ENCODE measurements at places on chromosomes 16 and 17.

DNA sequence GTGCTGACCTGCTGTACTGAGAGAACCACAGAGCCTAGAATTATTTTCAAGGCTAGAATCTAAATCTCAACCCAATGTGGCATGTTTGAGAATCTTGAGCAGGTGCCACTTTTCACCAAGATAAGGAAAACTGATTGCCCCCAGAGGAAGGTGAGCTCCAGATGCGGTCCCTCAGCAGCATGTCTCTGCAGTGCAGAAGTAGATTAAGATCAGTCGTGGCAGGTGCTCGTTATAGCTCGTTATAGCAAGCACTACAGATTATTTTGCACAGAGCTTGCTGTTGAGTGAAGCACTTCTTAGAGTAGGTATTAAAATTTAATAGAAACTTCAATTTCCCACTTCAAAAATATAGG, 176.0 kb downstream of the AATF start:
- no peak for DNase-seq

GRCh38 chr17:28484296-28484695, 10.9 kb downstream of the SLC13A2 start:
- no peak for DNase-seq

DNA sequence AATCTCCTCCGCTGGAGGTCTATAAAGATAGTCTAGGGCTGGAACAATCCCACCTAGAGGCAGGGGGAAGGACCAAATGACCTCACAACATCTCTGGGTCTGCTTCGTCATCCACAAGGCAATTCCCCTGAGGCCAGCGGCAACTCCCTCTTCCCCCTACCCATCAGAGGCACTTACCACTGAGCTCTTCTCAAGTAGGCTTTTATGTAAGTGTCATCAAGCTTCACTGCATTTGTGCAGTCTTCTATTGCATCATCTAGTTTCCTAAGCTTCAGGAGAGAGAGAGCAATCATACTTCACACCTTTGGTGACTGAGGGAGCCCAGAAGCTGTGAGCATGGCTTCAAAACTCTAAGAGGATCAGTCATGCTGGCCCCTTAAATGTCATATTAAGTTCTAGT, 21.0 kb downstream of the CNP start:
- DNase-seq, result no peak

- no peak for DNase-seq
These were observed 6.7 kb upstream of the PHF12 start for GRCh38 chr17:28957992-28958355.

DNA sequence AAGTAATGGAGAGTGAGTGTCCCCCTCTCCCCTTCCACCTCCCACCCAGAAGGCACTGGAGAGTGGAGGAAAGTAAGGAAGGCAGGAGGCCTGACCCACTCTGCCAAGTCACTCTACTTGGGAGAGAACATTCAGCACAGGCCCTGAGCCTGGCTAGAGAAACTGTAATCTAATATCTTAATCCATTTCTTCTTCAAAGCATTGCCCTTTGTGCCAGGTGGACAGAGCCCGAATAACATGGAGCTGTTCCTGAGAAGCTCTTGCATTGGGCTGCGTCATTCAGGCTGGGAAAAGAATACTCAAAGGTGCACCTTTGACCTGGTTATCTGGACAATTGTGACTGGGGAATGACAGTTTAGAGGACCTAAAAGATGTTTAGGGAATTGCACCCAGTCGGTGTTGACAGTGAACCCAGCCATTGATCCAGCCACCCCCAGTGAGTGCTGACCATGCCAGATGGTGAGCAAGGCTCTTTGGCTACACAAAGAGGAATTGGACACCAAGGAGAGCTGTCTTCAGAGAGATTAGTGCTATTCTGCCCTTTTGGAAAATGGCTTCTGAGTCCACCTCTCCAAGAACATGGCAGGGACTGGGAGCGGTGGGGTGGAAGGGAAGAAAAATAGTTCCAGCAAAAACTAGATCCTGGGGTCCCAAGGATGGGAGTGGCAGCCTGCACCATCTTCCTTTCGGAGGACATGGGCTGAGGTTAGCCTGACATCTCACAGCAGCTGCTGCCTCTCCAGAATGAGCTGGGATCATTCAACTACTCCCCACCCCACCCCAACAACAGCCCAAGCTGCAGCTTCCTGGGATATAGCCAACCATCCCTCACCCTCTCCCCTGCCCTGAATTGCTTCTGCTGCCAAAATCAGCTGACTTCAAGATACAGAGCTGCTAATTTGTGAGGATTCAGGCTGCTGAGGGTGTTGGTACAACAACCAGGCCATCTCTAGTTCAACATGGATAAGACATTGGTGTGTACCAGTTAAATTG, 11.6 kb upstream of the NOG start:
- DNase-seq, result no peak

DNA sequence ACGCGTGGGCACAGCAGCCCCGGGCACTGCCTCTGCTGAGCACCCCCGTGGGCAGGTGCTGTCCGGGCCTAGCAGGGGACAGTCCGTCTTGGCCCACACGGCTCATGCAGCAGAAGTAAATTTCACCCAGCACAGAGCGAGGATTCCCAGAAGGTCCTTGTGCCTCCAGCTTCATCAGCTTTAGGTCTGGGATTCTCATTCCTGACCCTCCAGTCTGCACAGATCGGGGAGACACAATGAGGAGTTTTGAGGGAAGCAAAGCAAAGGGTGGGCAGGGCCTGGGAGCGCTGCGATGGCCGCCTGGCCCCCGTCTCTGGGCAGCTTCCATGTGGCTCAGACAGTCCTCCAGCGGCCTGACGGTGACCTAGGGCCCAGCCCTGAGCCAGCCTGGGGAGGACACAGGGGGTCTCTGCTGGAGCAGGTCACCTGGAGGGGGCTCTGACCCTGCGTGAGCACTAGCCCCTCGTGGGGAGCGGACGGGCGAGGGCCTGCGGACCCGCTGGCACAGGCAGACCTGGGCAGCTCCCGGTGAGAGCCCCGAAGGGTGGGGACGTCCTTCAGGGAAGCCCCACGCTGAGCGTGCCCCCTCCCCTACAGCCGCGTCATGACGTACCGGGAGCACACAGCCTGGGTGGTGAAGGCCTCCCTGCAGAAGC, 30.7 kb upstream of the CHMP6 start:
- DNase-seq, result no peak

GRCh38 chr17:82648742-82649331, 593 bp upstream of the WDR45B start:
- DNase-seq, result no peak

- DNase-seq, result no peak
These were observed 18.0 kb downstream of the CBFA2T3 start for GRCh38 chr16:88959022-88959421.

DNA sequence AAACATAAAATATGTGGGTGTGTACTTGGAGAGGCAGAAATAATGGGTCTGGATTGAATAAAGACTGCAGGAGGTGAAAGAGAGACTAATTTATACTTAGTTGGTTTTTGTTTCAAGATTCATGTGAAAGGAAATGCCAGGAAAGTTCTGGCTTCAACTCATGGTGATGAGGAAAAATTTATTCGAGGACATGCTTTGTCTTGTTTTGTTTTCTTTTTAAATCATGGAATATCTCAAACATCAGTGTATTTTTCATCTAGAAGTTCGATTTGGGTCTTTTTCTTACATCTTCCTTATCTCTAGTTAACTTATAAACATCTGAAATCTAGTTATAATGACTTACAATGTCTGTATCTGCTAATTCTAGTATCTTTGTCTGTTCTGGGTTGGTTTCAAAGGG, 115.1 kb downstream of the CDK5R1 start:
- no peak for DNase-seq

DNA sequence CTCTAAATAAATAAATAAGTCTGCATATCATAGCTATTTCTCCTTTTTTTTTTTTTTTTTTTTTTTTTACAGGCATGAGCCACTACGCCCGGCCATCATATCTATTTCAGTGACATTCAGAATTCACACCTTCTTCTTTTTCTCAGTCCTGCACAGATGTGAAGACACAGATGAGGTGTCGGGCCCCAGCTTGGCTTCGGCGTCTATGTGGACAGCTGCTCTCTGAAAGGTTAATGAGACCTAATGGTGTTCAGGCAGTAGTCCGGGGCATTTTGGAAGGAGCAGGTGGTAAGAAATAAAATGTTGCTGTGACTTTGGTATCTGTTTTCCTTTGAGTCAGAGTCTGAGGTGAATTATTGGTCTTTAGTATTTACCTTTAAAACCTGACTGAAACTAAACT, 23.6 kb downstream of the TANGO6 start:
- no peak for DNase-seq

GRCh38 chr16:24174957-24175356, 81.2 kb upstream of the CACNG3 start:
- no peak for DNase-seq

GRCh38 chr17:67137860-67138259, 93.5 kb downstream of the CACNG1 start:
- DNase-seq, result no peak

GRCh38 chr16:77946823-77947222, 75.5 kb upstream of the CLEC3A start:
- DNase-seq, result no peak

DNA sequence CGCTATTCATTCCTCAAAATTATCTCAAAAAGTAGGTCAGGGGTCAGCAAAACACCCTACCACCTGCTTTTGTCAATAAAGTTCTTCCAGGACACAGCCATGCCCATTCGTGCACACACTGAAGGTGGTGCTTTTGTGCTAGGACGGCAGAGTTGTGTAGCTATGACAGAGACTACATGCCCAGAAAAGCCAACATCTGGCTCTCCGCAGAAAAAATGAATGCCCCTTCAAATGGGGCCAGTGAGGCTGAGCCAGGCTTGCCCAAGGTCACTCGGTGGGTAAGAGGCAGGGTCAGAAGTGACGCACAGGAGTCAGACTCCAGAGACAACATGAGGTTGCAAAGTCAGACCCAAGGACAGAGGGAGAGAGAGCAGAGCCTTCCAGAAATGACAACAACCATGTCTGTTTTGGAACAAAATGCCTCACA, 200.1 kb downstream of the XYLT1 start:
- DNase-seq, result no peak

DNA sequence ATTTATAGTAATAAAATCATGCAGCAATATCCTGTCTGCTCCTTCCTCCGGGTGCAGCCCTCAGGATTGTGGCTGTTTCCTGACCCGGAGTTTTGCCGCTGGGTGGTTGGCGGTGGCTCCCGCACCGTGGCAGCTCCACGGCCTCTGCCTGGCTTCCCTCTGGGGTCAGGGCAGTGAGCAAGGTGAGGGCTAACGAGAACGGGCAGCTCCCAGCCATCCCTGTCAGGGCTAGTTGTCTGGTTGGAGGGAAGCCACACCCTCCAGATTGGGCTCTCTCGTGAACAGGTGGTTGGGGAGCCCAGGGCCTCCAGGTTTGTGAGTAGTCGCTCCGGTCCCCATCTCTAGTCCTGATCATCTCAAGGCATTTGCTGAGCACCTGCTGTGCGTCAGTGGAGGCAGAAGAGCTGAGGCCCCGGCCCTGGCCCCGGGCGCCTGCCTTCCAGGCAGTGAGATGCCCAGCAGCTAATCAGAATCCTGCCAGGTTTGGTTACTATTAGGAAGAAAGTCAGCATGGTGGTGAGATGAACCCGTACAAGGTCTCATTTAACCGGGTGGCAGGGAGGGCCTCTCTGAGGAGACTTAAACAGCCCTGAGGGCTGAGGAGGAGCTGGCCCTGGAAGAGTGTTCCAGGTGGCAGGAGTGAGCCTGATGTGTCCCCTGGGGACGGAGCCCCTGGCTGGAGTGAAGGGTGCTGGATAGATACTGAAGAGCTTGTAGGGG, 2.3 kb upstream of the NUDT16L1 start:
- DNase-seq, result no peak

- DNase-seq, result no peak
These were observed 22.1 kb downstream of the NUBP1 start for GRCh38 chr16:10765772-10766171.

DNA sequence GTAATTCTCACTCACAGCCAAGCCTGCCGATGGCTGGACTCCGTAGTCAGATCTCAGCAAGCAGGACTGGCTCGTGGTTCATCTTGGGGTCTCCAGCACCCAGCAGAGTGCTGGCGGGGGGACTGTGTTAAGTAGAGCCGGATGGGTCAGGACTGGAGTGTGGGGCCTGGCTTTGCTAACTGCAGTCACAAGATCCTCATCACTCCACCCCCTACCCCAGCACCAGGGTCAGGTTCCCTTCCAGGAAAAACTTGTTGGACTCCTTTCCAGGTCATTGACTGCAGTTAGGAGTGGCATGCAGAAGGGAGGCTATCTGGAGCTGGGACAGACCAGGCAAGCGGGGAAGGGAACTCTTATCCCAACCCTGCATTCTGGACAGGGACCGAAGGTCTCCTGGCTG, 6.0 kb downstream of the CIITA start:
- DNase-seq, result peak; percentile 46

- no peak for DNase-seq
These were observed 237.1 kb upstream of the DYNLRB2 start for GRCh38 chr16:80303691-80304090.

DNA sequence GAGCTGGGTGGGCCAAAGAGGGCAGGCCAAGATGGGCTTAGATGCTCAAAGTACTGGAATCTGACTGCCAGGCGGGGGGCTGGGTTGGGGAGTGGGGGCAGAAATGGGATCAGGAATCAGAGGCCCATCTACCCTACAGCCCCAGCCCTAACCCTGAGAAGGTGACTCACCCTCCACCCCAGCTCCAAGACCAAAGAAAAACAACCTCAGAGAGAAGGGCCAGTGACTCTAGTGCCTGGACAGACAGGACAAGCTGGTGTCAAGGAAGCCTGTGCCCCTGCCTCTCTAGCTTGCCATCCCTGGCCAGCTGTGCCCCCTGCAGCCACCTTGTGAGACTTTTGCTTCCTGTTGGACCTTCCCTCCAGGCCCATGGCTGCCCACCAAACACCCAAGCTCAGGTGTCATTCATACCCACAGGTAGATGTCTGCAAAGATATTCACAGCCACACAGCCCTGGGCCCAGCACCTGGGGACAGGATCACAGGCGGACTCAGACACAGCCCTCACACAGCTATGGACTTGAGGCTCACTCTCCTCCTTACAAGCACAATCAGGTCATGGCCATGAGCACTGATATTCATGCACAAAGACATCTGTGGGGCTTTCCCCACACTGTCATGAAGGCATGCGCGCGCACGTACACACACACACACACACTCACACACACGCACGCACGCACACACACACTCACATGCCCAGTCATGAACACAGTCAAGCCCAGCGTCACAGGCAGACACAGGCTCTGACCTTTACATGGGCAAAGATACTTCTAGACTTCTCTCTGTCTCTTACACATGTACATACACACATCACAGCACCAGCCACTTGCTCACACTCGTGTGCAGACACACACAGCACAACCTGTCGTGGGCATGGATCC, 2.8 kb downstream of the WNT3 start:
- no peak for DNase-seq

DNA sequence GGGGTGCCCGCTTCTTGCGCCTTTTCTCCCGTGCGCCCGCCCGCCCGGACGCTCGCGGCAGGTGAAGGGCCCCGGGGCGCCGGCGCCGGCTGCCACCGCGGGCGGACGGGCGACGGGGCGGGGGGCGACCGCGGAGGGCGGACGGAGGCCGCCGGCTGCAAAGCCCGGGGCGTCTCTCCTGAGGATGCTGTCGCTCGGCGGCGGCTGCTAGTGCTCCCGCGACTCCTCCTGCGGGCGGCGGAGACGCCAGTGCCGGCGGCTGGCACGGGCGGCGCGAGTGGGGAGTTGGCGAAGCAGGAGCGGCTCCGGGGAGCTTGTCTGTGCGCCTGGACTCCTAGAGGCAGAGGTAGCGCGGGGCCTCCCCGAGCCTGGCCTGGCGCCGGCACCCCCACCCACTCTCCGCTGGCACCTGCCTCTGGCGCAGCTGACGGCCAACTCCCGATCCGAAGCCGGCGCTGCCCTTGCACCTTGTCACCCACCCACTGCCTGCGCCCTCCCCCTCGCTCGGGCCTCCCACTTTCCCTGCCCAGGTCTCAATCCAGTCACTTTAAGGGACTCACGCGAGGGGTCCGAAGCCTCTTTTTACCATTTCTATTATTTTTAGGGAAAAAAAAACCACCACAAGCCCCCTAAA, at the start of gene FAM20A:
FAM20A (minus strand) TSS at position 437 of the 634 bp plus-strand sequence. CDS start 701 bp downstream, outside the sequence.
- DNase-seq, result no peak

- no peak for DNase-seq
These were observed at the start of gene MEIOB for GRCh38 chr16:1871974-1872635. TSS of gene MEIOB (minus strand) at chr16:1872164. CDS start at chr16:1868175, 3,989 bp downstream.
